ENCODE measurements at places on chromosomes 3 and 15.

DNA sequence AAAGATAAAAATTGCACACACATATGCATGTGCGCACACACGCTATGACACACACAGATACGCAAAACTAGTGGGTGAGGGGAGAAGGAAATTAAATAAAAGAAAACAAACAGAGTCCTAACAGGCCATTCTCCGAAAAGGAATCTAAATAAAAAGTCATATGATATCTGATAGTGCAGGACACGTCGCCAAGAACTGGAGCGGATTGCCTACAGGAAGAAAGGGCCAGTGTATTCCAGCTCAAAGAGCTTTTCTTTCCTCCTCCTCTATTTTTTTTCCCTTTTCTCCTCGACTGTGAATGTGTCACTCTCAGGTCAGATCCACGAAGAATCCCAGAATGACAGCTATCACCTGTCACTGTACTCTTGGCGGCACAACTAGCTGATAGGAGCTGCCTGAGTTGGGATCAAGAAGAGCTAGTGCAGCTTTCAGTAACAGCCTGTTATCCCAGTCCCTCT, 157.8 kb downstream of the TIGIT start:
- no peak for DNase-seq

DNA sequence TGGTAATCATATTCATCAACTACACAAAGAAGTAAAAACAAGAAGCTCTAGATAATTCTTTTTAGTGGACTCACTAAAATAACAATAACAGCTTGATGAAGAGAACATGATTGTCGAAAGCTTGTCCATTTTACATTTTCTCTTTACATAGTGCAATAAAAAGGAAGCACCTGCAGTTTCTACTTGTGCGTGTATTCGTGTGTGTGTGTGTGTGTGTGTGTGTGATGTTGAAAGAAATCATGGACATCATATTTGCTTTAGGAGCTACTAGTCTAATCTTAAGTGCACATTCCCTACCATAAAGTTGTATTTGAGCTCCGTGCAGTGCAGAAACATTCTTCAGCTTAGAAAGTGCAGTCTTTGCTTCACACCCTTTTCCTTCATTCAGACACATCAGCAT, 288.8 kb downstream of the ZBTB20 start:
- DNase-seq: no peak

GRCh38 chr3:154954757-154955156, 125.4 kb upstream of the MME start:
- DNase-seq: no peak

DNA sequence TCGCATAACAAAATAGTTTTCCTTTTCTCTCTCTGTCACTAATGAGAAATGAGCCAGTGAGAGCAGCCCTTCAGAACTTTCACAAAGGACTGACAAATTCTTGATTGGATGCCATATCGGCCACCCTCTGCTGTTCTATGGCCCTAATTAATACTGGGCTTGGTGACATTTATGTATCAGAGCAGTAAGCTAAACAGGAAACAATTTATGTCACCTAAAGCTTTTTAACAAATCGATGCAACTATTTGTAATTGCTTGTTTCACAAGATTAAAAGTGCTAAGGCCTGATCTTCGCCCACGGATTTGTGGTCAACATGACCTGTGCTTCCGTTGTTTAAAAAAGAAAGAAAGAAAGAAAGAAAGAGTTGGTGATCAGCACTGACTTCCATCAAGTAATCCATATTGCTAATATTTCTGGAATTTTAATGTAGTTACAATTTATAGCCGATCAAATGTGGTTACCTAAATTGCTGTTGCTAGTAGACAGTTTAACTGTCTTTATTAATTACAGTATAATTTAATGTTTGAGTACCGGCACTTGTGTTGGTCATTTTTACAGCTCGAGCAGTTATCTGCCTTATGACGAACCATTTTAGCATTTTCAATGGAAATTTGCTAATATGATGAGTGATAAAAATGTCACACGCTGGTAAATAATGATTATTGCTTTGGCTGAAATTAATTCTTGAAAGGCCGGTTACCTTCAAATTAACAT, 631.3 kb downstream of the FOXP1 start:
- DNase-seq: no peak

DNA sequence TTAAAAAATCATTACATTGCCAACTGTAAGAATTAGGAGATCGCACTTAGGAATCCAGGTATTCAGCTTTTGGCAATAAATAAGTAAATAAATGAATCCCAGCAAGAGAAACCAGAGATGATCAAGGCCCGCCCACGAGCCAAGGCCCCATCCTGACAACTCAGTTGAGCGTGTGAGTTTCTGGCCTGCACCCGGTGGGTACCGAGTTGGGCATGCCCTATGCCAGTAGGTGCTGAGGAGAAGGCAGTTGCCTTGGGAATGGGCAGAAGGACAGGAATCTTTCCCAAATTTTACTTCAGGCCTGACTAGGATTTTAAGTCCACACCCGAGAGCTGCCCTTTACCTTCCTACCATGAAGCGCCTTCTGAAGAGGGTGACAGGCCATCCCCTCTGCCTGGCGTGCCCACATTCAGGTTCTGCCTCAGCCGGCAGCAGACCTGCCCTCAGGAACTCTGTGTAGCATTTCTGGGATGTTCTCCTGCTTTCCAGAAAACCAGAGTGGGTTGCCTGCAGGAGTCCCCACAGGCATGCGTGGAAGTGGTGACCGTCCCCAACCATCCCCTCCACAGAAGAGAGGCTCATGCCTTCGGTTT, 99.3 kb upstream of the ALDH1A3 start:
- DNase-seq: no peak

DNA sequence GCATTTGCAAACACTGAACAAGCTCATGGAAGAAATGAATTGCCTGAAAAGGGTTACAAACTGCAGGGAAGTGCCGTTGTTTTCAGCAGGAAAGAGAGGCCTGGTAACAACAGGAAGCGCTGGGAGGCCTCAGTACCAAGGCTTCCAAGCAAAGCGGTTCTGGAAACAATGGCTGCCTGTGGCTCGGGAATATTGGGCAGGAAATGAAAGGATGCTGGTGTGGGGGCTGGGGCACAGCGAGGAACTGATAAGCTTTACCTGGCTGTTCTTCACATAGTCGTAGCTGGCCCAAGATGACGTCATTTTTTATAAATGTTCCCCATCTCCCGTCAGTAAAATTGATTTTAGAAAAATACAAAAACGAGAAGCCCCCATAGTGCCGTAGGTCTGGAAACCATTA, 55.9 kb downstream of the ARHGAP31 start:
- no peak for DNase-seq

- peak; percentile 62 for DNase-seq
These were observed 59.4 kb downstream of the DAPK2 start for GRCh38 chr15:63986751-63987341.

- no peak for DNase-seq
These were observed 822.4 kb downstream of the VGLL3 start for GRCh38 chr3:86168512-86168911.

GRCh38 chr15:51170882-51171633, 76.4 kb upstream of the TNFAIP8L3 start:
- DNase-seq: no peak

GRCh38 chr3:177657243-177657642, 460.0 kb upstream of the TBL1XR1 start:
- DNase-seq: no peak

DNA sequence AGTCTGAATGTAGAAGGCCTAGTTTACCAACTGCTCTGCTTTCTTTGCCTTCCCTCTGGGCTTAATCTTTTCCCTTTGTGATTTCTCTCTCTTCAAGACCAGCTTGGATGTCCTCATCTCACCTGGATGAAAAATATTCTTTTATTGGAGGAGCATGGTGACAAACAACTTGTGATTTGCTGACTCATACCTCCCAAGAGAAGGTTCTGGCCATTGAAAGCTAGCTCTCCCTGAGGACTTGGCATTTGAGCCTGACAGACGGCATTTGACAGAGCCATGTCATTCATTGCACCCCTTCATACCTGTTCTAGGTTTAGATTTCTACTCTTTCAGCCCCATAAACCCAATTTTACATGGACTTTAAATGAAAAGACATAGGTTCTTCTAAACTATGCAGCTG, 33.3 kb downstream of the ATG7 start:
- DNase-seq: no peak

DNA sequence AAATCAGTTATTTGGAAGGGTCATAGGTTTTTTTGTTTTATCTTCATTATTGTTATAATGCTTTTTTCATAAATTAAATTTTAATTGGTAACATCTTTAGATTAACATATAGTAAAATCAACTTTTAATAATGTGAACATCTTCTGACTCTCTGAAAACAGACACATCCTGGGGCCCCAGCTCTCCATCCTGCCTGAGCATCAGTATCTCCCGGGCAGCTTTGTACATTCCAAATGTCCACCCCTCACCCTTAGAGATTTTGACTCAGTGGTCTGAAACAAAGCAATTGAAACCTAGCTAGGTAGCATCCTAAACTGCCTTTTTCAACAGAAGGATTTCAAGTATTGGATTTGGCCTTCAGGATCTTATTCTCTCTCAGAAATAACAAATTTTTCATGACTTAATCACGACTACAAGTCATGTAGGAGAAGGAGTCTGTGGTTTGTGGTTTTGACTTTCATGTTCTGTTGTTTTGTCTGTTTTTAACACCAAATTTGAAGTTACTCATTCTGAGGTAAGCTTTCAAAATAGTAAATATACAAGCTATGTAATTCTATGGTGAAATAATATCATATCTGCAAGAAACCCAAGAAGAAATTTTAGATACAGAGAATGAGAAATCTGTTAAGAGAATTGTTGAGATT, 147.3 kb upstream of the UBE2E2 start:
- no peak for DNase-seq

DNA sequence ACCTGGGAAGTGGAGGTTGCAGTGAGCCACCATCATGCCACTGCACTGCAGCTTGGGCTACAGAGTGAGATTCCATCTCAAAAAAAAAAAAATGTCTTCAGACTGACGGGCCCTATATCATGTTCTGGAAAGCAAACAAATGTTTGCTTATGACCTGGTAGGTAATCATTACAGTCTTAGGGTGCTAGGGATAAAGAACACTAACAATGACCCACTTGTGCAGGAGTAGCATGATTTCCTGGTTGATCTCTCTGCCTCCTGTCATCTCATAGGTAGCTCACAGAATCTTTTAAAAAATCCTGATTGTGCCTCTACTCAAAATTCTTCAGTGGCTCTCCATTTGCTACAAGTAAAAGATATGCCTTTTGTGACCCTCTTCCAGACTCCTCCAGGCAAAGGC, 74.5 kb upstream of the TSPAN3 start:
- no peak for DNase-seq

DNA sequence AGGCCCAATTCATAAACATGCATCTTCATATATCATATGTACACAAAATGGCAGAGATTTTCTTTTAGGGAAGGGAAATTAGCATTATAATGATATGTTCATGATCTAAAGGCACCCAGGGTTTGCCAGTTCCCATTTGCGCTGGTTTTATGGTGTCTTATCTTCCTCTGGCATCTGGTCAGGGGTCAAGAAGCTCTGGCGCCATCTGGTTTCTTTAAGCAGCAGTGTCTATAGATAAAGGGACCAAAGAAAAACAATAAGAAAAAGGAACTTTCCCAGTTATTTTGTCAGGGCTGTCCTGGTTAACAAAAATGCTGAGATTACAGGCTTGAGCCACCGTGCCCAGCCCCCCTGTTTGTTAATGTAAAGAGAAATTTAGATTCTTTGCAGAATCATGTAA, 3.3 kb upstream of the DCP1A start:
- DNase-seq: peak; percentile 25

DNA sequence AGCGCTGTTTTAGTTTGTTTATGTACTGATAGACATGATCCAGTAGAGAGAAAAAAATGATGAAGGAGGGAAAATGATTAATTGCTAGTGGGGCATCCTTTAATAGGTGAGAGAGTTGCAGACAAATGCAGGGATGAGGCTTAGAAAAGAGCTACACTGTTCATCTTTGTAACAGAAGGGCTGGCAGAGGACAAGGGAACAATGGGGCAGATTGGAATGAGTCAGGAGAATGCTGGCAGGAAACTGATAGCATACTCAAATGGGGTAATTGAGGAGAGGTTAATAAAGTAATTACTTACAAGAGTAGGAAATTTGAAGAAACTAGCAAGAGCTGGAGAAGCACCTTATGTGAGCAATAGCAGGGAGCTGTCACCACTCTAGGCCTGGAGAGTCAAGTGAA, 170.9 kb downstream of the OXSM start:
- DNase-seq: no peak

GRCh38 chr3:171328419-171329082, 131.7 kb downstream of the TNIK start:
- no peak for DNase-seq

DNA sequence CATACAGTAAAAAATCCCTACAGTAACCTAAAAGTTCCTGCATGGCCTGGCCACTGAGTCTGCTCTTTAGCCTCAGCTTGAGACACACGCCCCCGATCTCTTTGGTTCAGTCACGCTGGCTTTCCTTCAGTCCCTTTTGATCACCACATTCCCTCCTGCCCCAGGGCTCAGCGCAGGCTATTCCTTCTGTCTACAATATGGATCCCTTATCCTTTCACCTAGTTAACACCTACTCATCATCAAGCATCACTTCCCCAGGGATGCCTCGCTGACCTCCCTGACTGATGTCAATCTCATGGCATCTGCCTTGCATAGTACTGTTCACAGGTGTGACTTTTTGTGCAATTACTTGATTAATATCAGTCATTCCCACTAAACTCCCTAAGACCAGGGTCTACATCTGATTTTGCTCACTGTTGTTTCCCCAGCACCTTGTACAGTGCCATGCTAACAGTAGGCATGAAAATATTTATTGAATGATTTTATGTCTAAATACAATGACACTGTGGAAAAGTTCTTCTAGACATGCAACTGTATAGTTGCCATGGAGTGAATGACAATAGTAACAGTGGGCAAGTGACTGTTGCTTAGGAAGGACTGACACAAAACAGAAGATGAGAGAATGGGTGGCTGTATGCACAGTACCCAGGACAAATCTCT, at the start of gene SNTN:
Gene SNTN, plus strand, starts transcription at position 610 of the 660 bp plus-strand sequence. Its CDS starts 13 bp downstream, at position 623.
- DNase-seq: no peak

GRCh38 chr3:133987948-133988484, 41.7 kb downstream of the SLCO2A1 start:
- DNase-seq: no peak

DNA sequence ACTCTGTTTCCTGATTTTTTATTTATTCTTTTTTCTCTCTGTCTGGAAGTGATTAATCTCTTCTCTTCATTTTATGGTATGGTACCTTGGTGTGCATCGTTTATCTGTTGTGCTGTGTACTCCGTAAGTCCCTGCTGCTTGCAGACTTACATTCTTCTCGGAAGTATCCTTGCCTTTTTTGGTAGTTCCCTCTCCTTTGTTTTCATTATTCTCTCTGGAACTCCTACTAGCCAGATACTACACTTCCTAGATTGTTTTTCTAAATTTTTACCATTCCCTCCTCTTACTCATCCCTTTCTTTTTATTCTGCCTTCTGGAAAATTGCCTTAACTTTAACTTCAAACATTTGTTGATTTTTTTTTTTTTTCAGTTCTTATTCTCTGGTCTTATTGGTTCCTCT, 27.2 kb downstream of the PIK3CA start:
- no peak for DNase-seq

Data from GM20000 (cell line).